ENCODE measurements at places on chromosomes 3 and 15.

DNA sequence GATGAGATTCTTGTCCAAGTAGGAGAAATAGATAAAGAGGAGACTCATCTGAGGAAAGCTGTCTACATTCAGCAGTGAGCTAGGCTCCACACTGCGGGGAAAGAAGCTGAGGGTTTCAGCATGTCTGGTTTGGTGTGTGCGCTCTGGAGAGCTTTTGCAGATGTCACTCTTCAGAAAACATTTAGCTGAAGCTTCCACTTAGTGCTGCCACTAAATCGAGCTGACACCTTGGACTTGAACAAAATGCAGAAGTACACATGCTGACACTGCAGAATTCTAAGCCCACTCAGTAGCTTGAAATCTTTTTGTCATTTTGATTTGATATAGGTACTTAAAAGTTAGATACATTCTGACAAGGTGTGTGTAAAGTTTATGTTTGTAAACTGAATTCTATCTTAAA lies 32.3 kb upstream of the CRTC3 start:
- DNase-seq = no peak

DNA sequence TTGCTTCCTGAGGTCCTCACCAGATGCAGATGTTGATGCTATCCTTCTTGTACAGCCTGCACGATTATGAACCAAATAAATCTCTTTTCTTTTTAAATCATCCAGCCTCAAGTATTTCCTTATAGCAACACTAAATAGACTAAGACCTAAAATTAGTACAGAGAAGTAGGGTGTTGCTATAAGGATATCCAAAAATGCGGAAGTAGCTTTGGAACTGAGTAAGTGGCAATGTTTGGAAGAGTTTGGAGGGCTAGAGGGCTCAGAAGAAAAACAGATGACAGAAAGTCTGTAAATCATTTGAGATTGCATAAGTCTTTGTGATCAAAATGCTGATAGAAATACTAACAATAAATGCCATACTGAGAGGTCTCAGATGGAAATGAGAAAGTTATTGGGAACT lies 894.9 kb downstream of the DIPK2A start:
- no peak for DNase-seq

GRCh38 chr3:107525644-107526305 lies 3.0 kb downstream of the BBX start:
- no peak for DNase-seq

DNA sequence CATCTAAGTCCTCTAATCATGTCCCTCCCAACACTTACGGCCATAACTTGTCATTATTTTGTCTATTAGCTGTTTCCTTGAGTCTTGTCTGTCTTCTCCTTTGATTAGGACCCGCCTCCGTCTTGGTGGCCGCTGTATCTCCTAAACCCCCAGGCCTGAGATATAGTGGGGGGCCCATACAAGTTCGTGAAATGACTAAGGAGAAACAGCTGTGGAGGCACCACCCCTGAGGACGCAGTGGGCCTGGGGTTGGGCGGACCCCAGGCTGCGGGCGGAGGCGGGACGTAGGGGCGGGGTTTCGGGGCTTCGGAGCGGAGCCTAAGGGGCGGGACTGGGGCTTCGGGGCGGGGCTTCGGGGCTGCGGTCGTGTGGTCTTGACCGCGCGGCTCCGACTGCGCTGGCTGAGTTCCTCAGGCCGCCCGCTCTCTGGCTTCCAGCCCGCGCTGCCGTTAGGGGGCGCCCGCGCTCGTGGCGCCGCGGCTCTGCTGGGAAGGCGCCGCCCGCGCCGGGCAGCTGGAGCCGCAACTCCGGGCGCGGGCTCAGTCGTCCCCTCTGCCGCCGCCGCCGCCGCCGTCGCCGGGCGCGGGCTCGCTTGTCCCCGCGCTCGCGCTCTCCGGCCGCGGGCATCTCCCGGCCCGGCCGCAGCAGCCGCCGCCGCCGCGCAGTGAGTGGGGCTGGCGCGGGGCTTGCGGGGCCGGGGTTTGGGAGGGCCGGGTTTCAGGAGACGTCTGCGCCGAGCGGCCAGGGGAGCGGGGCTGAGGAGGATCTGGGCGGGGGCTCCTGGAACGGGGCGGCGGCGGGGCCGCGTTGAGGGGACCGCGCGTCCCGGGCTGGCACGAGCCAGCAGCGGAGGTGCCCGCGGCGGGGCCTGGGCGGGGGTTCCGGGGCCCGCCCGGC lies at the start of gene KCTD6:
TSS of gene KCTD6 (plus strand) at position 591 of the 897 bp plus-strand sequence. CDS start 6,660 bp downstream, outside the sequence.
- peak; percentile 85 for DNase-seq

DNA sequence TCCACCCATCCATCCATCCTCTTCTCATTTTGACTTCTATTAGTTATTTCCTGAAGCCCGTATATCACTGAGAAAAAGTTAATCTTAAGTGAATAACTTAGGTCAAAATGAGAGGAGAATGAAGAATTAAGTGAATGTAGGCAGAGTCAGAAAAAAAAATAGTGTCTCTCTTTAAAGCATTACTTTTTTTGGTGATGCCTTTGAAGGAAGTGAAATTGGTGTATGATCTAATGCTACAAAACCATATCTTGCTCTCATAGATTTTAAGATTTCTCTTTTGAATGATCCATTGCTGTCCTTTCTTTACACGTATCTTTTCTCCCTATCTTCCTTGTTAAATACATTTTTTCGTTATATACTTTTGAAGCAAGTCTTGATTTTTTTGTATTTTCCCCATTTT lies 23.4 kb downstream of the FNDC3B start:
- DNase-seq = no peak

DNA sequence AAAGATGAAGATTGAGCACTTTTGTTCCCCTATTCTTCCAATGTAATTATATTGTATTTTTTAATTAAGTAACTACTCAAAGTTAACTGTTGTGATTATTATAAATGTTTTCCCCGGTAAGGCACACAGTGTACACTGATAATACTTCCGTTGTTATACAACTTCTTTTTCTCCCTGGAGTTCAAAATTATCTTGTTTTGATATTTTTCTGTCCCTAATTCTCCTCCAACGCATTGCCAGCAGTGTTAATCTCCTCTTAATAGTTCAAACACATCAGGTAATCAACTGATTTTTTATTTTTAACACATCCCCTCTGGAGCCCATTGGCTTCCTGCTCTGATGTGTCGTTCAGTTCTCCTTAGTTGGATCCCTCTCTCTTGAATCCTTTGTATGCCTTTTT lies 32.3 kb upstream of the MFSD1 start:
- no peak for DNase-seq

DNA sequence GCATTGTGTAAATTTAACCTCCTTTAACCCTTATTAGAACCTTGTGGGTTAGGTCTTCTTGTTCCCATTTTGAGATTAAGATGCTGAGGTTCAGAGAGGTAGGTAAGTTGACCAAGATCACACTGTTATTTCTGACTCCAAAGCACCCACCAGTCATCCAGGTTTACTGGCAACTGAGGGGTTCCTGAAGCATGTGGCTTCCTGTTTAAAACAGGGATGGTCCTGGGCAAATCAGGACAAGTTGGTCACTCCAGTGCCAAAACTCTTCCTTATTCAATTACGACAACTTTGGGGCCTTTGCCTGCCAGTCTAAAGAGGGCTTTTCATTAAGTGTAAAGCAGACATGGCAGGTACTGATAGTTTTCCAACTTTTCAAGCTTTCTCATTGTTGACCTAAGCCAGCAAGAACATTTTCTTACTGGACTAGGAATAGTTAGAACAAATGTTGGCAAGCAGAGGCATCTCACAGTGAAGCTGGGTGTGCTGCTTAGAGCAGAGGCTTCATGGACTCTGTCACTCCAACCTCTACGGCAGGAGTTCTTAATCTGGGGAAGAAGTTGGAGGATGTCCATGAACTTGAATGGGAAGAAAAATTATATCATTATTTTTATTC lies 149.4 kb upstream of the ADAMTS9 start:
- DNase-seq = no peak

DNA sequence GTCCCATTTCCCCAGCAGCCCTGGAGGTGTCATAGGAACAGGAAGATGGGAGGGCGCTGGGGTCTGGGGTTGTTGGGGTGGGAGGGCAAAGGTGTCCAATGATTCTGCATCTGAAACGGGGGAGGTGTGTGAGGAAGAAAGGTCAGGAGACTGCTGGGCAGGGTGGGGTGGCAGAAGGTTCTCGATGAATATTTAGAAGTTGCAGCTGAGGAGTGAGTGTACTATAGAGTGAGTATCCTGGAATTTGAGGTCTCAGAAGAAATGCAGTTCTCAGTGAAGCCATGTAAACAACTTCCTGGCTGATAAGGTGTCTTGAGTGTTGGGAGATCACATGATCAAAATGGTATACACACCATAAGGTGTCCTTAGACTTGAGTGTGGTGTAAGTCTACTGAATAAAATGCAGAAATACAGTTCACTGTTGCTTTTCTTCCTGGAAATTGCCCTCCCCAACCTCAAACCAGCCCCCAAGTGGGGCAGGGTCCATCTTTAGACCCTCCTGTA lies 9.9 kb downstream of the B3GNT5 start:
- DNase-seq = no peak

DNA sequence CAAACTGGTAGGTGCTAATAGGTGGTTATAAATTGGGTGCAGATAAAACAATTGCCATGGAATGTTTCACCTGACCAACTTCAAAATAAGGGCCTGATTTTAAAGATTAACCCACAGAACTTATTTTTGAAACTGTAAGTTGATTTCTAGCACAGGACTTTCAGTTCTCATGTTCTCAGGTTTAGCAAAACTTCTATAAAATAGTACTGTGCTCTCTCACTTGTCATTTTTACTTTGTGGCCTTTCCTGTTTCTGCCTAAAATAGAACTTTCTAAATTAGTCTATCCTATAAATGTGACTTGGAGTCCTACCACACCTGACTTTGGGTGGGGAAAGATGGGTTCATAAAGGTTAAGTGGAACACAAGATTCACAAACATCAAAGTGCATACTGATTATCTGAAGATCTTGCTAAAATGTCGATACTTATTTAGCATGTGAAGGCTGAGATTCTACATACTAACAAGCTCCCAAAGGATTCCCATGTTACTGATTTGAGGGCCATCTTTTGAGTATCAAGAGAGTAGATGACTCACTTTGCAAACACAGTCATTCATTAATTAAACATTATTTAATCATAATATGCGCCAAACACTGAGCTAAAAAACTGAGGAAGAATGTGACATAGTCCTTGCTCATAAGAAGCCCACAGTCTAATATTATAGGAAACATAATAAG lies 38.6 kb downstream of the BTLA start:
- no peak for DNase-seq

- DNase-seq = no peak
These were observed 54.5 kb downstream of the IQSEC1 start for GRCh38 chr3:13018561-13019242.

- no peak for DNase-seq
These were observed 39.0 kb downstream of the MAPK6 start for GRCh38 chr15:52057996-52058395.

GRCh38 chr3:19885468-19885867 lies 48.5 kb downstream of the EFHB start:
- peak; percentile 4 for DNase-seq

DNA sequence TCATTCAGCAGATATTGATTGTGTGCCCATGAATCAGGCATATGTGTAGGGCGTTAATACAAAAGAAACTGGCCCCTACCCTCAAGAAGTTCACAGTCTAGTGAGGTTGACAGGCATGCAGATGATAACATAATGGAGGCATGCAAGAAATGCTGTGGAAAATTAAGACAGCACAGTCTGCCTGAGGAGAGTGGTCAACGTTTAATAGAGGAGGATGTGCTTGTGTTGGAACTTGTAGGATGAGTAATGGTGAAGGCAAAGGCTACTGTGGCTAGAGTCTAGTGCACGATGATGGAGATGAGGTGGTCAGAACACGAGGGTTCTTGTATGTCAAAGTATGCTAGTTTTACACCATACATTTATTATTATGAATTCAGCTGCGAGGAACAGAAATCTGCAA lies 295.7 kb downstream of the SOX2 start:
- no peak for DNase-seq

- DNase-seq = no peak
These were observed 162.8 kb downstream of the SMAD6 start for GRCh38 chr15:66864871-66865281.

- DNase-seq = peak; percentile 8
These were observed 41.9 kb upstream of the PLXND1 start for GRCh38 chr3:129648391-129648790.

DNA sequence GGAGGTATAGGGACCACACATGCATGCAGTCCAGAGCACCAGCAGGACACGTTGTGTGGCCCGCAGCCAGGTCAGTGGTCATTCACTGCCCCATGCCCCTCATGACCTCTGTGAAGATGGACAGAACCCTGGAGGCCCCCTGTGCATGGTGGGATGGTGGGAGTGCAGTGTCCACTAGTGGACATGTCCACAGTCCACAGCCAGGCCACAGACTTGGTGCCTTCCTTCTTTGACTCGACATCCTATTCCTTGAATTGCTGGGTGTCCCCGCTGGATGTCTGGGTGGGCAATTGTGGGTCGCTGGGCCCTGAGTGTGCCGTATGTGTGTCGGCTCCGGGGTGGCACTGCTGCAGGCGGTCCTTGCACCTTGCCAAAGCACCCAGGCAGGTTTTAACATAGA lies 35.7 kb downstream of the KLF15 start:
- DNase-seq = no peak
